ENCODE measurements at places on chromosomes 13 and 19.
A peak's percentile ranks its signal among the peaks of the same experiment; 100 is the strongest.

- DNase-seq = peak; percentile 88
These were observed at the start of gene RNASEH2A for GRCh38 chr19:12806242-12807081. RNASEH2A (plus strand) TSS chr19:12806584; CDS start chr19:12806674, 90 bp downstream.

DNA sequence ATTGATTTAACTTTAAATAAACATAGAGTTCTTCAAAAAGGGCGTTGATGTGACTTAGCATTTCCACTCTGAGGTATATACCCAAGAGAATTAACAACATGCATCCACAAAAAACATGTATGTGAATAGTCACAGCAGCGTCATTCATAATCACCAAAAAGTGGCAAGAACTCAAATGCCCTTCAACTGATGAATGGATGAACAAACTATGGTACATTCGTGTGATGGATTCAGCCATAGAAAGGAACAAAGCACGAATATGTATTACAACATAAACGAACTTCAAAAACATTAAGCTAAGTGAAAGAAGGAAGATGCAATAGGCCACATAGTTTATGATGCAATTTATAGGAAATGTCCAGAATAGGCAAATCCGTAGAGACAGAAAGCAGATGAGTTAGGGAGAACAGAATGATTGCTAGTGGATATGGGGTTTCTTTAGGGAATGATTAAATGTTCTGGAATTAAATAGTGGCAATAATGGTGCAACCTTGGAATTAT lies 72.3 kb upstream of the UQCRFS1 start:
- no peak for DNase-seq

DNA sequence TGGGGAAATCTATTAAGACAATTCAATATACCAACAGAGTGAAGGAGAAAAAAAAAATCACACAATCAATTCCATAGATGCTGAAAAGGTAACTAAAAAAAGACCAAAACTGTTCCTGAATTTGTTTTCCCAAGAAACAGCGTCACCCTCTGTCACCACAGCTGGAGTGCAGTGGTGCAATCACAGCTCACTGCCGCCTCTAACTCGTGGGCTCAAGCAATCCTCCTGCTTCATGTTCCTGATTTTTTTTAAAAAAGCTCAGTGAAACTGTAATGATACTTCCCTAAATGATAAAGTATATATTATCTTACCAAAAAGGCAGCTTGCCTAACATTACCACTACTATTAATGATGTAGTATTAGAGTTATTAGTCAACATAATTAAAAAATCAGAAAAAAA lies 19.6 kb upstream of the ZFP14 start:
- no peak for DNase-seq

DNA sequence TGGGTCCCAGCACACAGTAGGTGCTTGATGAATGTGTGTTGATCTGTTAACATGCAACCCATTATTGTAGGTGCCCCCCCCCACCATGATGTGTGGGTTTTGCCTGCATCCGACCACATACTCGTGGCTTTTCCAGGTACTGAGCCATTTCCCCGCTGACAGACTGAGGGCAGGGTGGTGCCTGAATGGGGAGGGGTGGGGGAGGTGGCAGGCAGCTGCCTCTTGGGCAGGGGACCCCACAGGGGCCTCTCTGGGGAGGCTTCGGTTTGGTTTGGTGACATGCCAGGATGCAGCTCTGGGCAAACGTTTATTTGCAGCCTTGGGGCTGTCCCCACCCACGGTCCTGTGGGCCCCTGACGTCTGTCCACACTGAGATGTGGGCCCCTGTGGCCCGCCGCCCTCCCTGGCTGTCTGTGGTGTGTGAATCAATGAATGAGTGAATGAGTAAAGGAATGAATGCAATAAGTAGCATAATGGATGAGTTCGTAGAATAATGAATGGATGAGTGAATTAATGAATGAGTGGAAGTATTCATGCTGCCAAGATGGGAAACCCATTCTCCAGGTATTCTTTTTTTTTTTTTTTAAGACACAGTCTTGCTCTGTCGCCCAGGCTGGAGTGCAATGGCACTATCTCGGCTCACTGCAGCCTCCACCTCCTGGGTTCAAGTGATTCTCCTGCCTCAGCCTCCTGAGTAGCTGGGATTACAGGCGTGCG lies 9.0 kb upstream of the JUND start:
- peak; percentile 94 for DNase-seq

DNA sequence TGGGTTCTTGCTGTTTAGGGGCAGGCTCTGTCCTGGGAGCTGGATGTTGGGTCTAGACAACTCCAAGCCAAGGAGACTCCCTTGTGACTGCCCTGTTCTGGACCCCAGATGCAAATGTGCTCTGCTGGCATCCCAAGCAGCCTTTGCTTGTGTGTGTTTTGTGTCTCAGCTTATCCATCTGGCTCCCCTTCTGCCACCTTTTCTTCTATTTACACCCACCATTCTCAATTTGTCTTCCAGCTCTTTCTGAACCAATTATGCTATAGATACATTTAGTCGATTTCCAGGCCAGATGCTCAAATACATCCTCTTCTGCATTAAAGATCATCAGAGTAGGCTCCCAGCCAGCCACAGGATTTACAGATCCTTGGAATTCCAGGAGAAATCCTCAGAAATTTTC lies 115.0 kb upstream of the SLC7A1 start:
- DNase-seq = no peak

DNA sequence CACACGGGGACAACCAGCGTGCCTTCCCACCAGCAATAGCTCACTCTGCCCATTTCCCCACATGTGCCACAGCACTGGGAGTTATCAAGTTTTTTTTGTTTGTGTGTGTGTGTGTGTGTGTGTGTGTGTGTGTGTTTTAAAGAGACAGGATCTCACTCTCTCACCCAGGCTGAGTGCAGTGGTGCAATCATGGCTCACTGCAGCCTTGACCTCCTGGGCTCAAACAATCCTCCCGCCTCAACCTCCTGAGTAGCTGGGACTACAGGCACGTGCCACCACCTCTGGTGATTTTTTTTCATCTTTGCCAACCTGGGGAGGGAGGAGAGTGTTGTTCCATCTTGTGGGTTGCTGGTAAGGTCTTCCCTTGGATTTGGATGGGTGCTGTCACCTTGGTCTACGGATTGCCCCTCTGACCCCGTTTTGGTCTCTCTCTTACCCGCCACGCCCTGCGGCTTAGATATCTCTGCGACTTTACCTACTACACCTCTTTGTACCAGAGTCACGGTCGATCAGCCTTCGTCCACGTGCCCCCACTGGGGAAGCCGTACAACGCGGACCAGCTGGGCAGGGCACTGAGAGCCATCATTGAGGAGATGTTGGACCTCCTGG lies 22.6 kb downstream of the PGPEP1 start:
- no peak for DNase-seq

- no peak for DNase-seq
These were observed 5.5 kb downstream of the IRS2 start for GRCh38 chr13:109780845-109781383.

GRCh38 chr13:91369441-91369831 lies 21.9 kb downstream of the MIR17HG start:
- no peak for DNase-seq

DNA sequence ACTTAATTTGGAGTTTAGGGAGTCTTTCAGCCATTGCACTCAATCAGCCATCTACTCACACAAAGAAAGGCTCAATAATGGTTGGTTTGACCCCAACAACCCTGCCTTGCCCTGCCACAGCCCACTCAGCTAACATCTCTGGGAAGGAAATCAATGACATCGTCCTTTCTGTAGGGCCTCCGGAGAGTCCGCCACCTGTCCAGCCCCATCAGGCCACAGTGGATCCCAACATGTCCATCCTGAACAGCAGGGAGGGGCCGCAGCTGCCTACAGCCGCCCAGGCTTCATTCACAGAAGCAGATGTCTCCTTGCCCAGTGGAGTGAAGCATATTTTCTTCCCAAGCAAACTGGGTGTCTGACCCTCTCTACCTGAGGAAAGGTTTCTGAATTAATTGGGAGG lies 4.2 kb upstream of the CDX2 start:
- DNase-seq = no peak

DNA sequence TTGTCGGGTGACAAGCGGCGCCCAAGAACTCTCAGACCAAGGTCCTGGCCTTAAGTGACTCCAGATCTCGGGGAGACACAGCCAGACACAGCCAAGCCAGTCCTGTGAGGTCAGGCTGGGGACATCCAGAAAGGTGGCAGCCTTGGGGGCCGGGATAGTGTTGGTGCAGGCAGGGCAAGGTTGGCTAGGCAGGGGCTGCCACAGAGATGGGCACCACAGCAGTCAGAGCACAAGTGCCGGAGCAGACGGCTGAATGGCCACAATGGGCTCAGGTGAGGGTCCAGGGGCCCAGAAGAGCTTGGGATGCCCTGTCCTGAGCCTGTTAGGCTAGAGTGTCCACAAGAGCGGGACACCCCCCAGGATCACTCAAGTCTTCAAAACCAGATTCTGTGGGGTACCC lies 32.2 kb downstream of the MAU2 start:
- DNase-seq = no peak

DNA sequence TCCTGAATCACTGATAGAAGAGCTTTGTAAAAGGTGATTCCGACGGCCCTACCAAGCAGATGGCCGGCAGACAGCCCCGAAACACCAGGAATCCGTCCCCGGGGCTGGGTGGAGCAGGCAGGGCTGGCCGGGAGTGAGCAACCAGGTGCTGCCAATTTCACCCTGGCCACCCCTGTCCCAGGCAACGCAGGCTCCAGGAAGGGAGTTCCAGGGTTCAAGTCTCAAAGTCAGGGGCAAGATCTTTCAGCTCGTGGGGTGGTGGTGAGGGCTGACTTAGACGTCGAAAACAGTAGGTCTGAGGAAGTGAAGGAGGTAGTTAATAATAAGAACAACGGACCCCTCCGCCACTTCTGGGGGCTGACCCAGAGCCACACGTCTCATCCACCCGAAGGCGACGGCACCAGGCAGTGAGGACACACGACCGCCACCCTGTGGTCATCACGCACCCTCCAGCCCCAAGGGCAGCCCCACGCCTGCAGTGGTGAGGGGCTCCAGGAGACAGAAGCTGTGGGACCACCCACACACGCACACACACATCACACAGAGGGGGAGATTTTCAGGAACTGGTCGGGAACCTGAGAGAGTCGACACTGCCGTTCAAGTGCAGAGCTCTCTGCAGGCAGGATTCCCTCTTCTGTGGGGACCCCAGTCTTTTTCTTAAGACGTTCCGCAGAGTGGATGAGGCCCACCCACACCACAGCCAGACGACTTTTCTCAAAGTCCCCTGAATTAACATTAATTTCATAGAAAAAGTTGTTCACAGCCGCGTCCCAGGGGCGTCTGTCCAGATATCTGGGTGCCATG lies 67.2 kb downstream of the SPACA7 start:
- DNase-seq = no peak

DNA sequence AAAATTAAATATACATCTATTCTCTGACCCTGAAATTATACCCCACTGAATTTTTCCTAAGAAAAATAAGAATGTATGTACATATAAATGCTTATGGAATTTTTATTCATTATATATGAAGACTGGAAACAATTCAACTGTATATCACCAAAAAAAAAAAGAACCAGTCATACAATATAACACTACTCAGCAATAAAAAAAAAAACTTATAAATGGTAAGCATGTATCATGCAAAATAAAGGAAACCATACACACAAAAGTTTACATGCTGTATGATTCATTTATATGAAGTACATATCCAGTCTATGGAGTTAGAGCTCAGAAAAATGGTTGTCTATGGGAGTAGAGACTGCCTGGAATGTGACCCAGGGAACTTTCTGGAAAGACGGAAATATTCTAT lies 199.4 kb upstream of the MIR17HG start:
- DNase-seq = no peak

DNA sequence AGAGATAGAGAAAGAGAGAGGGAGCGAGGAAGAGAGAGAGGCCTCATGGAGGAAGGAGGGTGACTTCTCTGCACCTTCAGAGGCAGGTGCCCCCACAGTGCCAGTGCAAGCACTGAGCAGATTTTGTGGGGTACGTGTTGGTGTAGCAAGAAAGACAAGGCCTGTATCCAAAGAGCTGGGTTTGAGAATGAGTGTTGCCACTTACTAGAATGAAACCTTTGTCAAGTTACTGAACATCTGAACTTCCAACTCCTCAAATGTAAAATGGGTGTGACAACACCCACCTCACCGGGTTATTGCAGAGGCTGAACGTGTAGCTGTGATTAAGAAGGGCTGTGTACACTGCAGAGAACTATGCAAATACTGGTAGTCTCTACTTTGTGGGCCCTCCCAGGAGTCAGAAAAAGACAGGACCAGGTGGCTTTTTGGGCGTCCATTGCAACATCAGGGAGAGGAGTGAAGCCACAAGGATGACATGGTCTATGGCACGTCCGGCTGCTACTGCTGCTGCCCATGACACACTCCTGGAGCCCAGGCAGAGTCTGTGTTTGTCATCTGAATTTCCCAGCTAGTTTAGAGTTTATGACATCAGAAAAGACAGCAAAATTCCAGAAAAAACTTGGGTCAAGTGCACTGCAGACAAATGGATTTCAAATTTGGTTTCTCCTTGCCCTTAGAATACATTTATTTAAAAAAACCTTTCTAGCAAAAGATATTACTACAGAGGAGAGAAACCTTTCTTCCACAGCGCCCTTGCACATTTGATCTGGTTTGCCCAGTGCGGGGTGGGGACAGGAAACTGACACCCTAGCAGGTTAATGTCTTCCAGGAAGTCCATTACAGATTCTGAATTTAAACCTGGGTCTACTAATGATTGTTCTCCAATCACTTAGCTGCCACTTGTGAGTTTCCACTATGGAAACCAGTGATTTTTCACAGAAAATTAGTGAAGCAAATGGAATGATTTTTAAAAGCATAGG lies 54.0 kb upstream of the ATP12A start:
- peak; percentile 51 for DNase-seq

DNA sequence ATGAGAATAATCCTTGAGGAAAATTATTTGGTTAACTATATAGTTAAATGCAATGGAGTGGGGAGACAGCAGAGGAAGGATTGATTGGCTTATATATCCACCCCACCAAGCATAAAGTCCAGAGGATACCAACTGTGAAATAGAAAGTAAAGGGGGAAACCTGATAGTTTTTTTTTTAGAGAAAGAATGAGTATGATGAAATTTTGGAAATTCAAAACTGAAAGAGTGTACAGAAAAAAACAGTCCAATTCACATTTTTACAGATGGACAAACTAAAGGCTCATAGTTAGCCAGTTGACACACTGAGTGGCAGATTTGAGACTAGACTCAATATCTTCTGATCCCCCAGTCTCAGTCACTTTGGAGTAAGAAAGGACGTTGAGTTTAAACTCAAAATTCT lies 51.1 kb downstream of the FNDC3A start:
- no peak for DNase-seq

DNA sequence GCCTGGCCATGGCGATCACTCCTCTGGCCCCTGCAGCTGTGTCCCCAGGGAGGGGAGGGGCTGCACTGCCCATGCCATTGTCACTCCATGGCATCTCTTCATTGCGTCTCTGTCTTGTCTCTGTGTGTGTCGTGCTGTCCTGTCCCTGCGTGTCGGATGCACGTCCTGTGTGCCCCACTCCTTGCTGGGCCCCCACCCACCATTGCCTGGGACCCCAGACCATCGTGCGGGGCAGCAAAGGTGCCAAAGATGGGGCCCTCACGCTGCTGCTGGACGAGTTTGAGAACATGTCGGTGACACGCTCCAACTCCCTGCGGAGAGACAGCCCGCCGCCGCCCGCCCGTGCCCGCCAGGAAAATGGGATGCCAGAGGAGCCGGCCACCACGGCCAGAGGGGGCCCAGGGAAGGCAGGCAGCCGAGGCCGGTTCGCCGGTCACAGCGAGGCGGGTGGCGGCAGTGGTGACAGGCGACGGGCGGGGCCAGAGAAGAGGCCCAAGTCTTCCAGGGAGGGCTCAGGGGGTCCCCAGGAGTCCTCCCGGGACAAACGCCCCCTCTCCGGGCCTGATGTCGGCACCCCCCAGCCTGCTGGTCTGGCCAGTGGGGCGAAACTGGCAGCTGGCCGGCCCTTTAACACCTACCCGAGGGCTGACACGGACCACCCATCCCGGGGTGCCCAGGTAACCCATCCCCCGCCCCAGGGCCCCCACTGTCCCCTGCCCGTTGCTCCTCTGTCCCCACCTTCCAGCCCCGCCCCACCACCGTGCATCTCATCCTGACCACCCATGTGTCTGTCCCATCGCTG lies 23.9 kb upstream of the NCCRP1 start:
- no peak for DNase-seq
